ENCODE measurements at places on chromosomes 1 and 21.
A peak's percentile ranks its signal among the peaks of the same experiment; 100 is the strongest.

DNA sequence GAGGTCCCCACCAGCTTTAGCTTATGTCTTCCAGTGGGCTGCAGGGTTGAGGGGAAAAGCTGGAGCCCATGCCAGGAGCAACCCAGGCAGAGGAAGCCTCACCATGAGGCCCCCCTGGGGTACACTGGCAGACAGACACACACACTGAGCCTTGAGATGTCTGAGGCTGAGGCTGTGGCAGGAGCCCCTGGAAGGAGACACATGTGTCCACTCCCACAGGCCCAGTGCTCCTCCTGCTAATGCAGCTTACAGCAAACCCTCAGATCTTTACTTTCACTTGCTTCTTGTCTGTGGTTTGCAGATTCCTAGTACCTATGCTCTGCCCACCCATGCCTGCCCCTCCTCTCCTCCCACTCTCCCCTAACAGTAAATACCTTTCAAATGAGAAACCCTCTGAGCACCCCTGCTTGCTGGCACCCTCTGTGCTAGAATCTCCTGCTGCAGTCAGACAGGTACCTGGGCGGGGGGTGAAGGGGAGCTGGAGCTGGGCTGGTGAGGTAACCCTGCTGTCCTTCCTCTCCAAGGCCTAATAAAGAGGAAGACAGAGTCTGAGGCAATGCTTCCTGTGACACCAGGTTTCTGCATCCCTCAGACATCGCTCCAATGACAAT, 63.4 kb upstream of the NEK2 start:
- no peak for DNase-seq

DNA sequence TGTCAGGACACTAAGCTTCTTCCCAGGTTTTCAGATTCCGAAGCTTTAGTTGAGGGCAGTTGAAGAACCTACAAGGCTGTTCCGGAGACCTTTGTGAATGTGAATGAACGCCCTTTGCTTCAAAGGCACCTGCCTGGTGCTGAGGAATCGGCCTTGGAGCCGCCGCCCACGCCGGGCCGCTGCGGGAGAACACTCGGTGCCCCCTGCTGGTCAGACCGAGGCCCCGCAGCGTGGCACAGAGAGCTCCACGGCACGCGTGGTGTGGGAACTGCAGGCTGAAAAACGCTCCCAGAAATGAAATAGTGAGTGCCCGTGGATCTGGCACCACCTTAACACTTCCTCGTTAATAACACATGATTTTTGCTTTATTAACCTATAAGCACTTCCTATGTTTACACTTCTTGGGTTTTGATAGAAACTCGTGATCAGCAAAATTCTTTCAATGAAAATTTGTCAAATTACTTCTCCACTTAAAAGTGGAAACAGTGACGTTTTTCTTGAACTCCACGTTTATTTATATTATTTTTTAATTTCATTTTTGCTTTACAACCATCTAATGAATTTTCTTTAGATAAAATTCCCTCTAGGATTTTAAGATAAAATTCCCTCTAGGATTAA, 460.6 kb downstream of the DSCAM start:
- peak; percentile 22 for DNase-seq

GRCh38 chr21:28602546-28602945, 390.1 kb downstream of the LTN1 start:
- no peak for DNase-seq

DNA sequence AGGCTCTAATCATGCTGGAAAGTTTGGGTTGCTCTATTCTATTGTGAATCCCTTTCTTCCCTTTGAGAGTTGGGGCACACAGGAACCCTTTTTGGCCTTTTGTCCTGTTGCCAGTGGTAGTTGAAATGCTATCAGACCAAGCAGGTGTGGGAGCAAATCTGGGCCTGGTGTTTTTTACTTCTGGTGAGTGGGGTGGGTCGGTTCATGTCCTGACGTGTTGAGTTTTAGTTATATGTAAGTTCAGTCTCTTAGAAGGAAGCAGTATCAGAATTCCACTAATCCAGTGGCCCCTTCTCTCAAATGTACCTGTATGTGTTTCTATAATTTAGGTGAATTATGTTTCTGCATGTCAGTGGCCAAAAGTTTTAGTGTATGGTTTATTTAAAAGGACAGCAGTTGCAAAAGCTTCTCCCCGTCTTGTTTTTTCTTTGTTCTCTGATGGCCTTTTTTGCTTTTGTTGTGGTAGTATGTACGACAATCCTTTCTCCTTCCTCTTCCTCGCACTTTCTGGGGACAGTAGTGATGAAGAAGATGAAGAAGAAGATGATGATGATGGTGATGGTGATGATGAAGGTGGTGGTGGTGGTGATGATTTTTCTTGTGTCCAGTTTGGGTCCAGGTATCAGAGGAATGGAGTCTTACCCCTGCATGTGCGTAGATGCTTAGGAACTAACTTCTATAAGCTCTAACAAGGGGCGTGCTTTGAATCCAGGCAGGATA, 74.2 kb downstream of the UBE4B start:
- DNase-seq: no peak

DNA sequence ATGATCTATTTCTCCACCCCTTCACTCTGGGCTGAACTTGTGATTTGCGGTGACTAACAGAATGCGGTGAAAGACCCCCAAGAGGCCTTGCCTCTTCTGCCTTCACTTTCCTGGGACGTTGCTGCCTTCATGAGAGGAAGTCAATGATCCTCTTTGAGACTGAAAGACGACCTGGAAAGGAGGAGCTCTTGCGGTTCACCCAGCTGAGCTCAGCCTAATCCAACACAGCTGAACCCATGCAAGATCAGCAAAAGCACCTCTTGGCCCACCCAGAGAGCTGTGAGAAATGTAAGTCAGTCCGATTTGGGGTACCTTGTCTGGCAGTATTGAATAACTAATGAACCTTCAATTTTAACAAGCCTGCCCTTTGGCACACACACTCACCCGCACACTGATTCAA, 767.4 kb upstream of the TPTE start:
- DNase-seq: no peak

GRCh38 chr1:199675937-199676336, 351.6 kb upstream of the NR5A2 start:
- DNase-seq: no peak

DNA sequence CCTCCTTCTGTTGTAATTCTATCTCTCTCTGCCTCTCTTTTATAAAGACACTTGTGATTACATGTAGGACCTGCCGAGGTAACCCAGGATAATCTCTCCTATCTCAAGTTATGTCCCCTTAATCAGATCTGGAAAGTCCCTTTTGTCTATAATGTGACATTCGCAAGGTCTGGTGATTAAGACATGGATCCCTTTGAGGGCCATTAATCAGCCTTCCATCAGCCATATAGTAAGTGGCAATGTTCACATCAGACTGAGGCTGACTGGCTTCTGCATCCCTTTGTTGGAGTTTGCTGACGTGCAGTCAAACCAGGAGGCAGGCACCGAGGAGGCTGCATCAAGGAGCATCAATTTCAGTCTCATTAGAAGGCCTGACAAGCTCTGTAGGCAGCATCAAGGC, 209.6 kb downstream of the BACH1 start:
- DNase-seq: no peak

DNA sequence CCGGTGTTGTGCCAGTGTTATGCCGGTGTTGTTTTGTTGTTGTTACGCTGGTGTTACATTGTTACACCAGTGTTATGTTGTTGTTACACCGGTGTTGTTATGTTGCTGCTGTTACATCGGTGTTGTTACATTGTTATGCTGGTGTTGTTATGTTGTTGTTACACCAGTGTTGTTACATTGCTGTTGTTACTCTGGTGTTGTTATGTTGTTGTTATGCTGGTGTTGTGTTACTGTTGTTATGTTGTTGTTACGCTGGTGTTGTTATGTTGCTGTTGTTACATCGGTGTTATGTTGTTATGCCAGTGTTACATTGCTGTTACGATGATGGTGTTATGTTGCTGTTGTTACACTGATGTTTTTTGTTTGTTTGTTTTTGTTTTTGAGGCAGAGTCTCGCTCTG, 24.1 kb downstream of the H6PD start:
- DNase-seq: no peak
